ENCODE measurements at places on chromosomes 6 and 20.

DNA sequence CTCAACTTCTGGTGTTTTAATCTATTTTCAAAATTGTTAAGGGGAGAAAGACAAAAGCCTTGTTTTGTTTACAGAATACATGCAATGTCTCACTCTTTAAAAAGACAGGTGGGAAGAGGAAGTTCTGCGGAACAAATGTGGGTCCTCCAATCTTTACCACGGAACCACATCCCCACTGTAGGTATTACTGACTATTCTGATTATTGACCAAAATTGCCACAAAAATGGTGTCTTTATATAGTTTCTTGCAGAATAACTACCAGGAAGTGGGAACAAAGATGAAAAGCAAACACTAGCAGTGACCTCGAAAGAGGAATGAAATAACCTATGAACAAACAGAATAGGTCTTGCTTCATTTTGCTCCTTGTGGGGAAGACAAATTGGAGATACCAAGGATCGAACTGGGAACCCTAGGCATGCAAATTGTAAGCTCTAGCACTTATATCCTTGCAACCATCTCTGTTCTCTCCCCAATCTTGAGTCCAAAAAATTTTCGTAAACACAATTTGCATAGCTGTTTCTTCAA, 106.7 kb downstream of the GPX5 start:
- DNase-seq, result no peak

- DNase-seq, result no peak
Measured at GRCh38 chr20:1035466-1035865, 33.4 kb upstream of the RSPO4 start.

- DNase-seq, result no peak
Measured at GRCh38 chr6:41459738-41460137, 86.4 kb upstream of the FOXP4 start.

DNA sequence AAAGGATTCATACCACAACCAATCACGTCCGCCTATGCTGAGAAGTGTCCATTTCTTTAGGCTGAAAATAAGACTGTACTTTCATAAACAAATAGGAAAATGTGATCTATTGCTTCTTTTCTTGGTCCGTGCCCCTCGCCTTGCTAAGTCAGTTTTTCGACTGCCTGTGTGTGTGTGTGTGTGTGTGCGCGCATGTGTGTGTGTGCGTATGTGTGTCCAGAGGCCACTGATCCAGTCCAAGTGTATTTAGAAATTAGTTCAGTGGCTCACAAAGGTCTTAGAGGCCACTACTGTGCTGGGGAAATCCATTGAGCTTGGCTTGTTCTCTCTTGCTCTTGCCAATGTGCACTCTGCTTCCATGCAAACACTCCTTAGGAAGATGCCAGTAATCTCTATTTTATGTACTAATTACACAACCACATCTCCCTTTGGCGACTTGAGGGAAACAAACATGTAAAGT, 50.5 kb downstream of the SLC22A23 start:
- no peak for DNase-seq

DNA sequence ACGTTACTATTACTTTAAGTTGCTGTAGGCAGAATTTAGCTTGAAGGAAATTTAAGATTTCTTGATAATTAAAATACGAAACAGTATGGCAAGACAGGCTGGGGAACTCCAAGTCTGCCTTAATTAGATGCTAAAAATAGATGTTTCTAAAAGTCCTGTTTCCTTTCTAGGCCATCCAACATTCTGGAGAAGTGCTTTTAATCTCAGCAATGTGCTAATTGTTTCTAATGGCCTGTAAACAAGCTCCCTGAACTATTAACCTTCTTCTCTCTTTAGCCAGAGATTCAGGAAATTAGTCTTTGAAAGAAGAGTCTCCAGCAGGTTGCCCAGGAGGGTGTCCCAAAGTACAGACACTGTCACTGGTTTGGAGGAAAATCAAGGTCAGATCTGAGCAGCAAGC, 677.3 kb upstream of the AGPAT4 start:
- no peak for DNase-seq

GRCh38 chr20:60935971-60936370, 316.1 kb upstream of the CDH4 start:
- DNase-seq, result no peak

- DNase-seq, result no peak
Measured at GRCh38 chr20:35101620-35102019, 9.0 kb upstream of the TRPC4AP start.

DNA sequence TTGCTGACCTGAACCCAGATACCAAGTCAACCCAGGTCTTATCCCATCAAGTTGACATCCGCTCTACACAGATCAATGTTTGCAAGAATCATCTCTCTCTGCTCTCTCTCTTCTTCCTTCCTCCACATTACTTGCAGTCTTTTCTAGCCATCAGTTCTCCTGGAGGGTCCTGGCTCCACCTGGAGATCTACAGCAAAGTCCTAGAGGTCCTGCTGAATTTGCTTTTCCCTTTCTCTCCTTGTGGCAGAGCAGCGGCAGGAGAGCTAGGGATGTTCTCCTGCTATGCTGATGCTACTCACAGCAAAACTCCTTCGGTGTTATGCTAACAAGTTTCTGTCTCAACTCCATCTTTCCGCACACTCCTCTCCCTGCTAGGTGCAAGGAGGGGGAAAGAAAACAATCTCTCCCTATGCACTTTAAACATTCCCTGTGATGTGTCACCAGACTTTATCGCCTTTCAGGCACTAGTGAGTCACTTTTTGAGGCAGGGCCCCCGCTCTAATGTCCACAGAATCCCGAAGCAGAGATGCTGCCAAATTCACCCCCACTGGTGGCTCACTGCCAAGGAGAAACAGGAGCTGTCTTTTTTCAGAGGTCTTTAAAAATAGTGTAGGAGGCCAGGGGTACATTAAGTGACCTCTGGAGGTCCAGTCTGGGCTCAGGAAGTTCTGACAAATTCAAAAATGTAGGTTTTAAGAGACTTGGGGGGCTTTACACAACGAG, 62.6 kb downstream of the FAM50B start:
- DNase-seq, result no peak

DNA sequence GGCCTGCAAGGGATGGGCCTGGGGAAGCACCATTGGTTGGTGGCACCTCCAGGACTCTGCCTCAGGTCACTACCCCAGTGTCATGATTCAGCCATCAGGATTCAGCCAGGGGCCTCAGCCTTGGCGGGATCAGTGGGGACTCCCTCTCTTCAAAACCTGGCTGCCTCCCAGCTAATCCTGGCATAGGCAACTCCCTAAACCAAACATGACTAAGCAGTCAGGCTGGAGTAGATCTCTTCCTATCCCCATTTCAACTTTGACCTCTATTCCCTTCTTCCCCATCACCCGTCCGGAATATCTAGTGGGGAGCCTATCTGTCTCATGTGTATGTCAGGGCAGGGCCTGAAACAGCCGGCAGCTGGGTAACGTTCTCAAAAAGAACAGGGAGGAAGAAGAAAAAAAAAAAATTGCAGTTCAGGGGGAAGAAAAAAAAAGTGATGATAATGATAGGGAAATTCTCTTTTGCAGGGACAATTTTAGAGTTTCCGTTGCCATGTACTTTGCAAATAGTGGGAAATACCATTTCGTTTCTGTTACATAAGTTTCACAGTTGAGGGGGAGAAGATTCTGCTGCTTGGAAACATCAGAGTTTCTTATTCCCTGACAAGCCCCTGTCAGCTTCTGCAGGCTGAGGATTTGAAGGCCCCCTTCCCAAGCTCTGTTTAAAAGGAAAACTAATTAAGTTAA, 4.1 kb upstream of the PREX1 start:
- no peak for DNase-seq

- no peak for DNase-seq
Measured at GRCh38 chr20:58824843-58825242, 25.9 kb downstream of the GNAS-AS1 start.

GRCh38 chr20:58832457-58832856, 18.2 kb downstream of the GNAS-AS1 start:
- DNase-seq, result no peak

GRCh38 chr6:77707603-77708002, 54.8 kb downstream of the MEI4 start:
- DNase-seq, result no peak

GRCh38 chr20:43538878-43539700, 19.7 kb upstream of the SGK2 start:
- no peak for DNase-seq

- no peak for DNase-seq
Measured at GRCh38 chr6:16180696-16181438, 52.0 kb downstream of the MYLIP start.

GRCh38 chr6:81894306-81894705, 141.8 kb upstream of the TENT5A start:
- DNase-seq, result no peak

DNA sequence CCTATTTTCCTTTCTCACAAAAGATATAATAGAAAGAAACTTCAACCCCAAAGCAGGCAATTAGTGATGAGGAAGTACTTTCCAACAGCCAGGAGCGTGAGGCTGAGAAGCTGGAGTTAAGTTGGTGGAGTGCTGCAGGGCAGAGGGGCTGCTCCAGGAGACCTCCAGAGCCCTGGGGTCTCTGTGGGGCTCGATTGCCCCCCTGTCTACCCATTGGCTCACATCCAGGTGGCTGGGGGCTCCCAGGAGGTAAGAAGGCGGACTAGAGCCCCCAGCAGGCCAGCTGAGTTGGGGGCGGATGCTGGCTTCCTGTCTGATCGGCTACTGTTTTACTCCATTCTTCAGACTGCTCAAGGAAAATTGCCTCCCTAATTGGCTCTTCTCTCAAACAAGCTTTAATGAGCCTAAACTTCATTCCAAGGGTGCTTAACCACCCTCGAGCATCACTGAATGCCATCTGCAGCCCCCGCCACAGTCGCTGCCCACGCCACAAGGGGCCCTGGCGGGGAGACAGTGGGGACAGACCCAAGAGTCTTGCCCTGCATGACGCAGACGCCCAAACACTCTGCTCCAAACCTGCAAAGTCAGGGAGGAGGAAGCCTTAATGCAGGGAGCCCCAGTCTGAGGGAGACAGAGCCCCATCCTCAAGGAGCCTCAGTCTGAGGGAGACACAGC, 78.6 kb downstream of the MDGA1 start:
- DNase-seq, result no peak

DNA sequence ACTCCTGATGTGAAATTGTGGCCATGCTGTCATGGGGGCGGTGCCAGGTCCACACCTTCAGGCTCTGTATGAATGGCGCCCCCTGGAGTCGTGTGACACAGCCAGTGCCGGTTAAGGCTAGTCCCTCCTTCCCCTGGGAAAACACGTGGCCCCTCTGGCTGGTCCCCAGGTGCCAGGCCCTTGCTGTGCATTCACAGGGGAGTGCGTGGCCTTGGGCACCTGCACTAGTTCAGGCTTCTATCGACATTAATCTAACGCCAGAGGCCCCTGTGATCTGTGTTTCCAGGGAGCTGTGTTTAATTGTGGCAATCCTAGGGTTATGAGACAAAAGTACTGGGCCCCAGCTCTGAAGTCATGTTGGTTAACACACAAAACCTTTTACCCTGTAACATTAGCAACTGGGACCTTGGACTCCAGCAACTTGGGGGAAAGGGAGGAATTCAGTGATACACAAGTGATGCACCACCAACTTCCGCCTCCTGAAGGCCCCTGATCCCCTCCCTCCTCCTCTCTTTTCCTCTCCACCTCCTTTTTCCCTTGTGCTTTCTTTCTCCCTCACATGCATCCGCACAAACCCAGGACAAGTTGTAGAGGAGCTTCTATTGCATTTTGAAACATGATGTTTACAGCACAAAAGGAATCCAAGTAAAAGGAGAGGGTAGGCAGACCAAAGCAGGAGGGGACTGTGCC, 74.0 kb downstream of the SSR1 start:
- DNase-seq, result peak; percentile 90

DNA sequence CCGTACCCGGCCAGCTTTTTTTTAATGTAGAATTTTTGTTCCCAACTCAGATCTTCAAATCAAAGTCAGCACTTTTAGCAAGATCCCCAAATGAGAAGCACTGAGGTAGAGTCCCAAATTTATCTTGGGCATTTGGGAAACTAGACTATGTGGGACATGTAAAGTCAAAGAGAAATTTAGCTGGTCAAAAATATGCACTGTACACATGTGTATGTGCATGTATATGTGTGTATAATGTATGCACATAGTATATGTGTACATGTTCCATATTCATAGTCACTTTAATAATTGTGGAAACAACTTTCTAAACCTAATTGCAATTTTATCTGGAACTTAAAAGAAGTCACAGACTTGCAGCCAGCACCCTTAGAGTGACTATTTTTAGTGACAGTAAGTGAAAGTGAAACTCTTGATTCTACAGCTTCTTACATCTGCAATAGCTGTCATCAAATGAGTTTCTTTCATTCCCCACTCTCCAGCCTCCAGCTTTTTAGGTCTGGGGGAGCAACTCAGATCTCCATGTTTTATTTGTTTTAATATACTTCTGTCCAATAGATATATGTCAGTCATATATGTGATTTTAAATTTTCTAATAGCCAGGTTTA, 53.6 kb downstream of the CDC40 start:
- no peak for DNase-seq

DNA sequence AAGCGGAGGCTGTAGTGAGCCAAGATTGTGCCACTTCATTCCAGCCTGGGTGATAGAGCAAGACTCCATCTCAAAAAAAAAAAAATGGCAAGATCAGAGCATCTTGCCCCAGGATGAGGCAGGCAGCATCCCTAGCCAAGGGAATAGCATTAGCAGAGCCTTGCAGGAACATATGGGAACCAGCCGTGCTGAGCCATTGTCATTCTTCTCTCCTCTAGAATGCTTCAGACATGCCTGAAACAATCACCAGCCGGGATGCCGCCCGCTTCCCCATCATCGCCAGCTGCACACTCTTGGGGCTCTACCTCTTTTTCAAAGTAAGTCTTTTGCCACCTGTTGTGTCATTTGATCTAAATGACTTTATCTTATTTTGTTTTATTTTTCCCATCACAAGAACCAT, 13.0 kb downstream of the HM13 start:
- no peak for DNase-seq

- no peak for DNase-seq
Measured at GRCh38 chr6:35728683-35729678, 7.9 kb upstream of the ARMC12 start.

- DNase-seq, result no peak
Measured at GRCh38 chr6:110064744-110065524, 86.8 kb downstream of the GPR6 start.

- no peak for DNase-seq
Measured at GRCh38 chr6:39250507-39250906, 21.2 kb upstream of the KCNK5 start.

- DNase-seq, result no peak
Measured at GRCh38 chr6:147776631-147777213, 268.2 kb downstream of the SAMD5 start.

- no peak for DNase-seq
Measured at GRCh38 chr20:45949542-45950329, 15.3 kb downstream of the PCIF1 start.

GRCh38 chr6:36929152-36929551, 25.4 kb upstream of the PI16 start:
- no peak for DNase-seq
